Lower leg skin (tissue), 4 donors: ENCODE measurements at places on chromosomes 6 and 20.

DNA sequence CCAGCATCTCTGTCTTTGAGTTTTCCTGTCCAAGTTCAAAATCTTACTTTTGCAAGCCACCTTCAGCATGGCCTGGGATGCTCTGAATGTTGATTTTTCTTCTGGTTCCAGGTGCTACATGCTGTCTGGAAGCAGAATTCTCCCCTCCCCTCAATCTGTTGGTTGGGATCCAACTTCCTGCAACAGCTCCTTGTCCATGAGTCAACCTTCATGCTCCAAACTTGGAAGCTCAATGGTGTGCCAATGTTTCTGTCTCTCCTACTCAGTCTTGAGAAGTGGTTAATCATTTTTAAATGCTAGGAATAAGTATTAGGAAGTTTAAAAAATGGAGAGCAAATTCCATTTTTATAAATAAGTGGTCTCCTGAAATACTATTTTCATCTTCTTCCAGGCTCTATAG is 33.2 kb upstream of the PLEKHG1 start:
- DNase-seq = no peak

GRCh38 chr6:19032591-19033295 is 645.6 kb downstream of the RNF144B start:
- DNase-seq = no peak

DNA sequence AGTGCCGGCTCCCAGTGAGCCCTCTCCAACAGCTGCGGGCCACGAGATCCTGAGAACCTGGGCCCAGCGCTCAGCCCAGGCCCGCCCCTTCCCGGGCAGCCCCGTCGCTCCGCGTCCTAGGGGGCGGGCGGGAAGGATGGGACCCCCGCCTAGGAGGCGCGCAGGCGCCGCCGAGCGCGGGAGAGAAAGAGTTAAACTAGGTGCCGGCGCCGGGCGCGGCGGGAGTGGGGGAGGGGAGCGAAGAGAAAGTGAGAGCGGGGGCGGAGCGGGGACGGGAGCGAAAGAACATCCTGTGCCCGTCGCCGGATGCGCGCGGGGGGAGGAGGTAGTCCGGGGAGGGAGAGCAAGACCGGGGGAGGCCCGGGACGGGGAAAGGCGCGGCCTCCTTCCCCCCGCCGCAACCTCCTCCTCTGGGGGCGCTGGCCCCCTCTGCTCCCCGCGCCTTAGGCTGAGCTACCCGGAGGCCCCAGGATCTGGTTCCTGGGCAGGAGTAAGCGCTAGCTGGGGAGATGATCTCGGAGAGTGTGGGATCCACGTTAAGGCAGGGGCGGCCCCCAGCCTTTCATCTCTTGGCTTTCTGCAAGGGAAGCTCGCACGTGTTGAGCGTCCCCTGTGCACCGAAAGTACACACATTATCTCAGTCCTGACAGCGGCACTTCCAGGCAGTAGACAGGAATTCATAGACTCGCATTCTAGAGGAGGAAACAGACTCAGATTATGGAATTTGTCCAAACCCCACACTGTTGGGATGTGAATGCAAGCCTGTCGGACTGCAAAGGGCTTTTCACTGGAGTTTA is 4.9 kb upstream of the ARMC12 start:
- DNase-seq = peak; percentile 96

DNA sequence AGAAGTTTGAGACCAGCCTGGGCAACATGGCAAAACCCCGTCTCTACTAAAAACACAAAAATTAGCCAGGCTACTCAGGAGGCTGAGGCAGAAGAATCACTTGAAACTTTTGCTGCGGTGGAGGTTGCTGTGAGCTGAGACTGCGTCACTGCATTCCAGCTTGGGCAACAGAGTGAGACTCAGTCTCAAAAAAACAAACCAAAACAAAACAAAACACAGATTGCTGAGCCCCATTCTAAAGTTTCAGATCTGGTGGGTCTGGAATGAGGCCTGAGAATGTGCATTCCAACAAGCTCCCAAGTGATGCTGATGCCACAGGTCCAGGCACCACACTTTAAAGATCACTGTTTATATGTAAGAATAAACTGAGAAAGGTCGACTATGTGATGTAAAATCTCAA is 24.9 kb upstream of the TMEM14A start:
- no peak for DNase-seq

DNA sequence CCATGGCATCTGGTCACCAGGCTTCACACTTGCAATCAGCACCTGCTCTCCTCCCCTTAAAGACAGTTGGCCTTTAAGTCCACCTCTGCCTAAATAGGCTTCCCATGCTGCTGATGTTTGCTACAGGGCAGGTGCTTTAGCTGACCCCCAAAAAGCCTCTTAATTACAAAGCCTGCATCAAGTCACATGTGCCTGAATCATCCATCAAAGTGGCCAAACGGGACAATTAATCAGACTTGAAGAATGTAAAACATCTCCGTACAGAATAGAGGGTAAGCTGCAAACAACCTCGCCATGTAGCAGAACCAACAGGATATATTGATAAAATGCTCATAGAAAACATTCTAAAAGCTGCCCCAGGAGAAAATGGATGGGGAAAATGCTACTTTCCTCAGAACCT is 7.4 kb downstream of the LY86 start:
- DNase-seq = no peak

DNA sequence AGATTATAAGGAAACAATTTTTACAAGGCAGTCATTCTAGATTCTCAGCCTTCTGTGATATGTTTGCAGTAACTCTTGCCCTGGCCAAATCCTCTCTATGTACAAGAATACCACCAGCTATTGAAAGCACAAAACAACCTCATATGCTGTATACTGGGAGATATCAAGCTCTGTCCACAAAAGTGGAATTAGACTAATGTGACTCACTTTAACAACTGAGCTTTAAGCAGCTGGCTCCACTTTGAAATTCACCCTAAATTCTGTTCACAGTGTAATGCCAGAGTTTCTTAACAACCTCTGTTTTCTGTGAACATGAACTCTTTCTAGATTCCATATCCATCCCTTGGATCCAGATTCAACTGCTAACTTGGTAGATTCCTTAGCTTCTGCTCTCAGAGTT is 47.6 kb downstream of the CHD6 start:
- no peak for DNase-seq

- DNase-seq = no peak
Measured at GRCh38 chr6:105676857-105677256, 274.0 kb upstream of the PREP start.

DNA sequence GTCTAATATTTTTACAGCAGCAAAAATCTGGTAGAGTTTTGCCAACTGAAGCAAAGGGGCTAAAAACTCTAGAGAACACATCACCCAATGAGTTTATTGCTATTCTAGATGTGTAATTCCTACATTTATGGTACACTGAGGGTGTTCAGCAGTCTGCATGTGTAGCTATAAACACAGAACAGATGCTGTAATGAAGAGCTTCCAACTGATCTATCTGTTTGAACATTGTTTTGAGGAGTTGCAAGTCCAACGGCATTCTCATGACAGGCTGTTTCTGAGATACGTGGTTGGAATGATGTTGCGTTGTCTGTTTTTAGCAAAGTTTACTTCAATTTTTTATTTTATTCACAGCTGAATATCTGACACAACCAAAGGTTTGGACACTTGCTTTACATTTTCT is 141.2 kb upstream of the RAB32 start:
- DNase-seq = no peak

DNA sequence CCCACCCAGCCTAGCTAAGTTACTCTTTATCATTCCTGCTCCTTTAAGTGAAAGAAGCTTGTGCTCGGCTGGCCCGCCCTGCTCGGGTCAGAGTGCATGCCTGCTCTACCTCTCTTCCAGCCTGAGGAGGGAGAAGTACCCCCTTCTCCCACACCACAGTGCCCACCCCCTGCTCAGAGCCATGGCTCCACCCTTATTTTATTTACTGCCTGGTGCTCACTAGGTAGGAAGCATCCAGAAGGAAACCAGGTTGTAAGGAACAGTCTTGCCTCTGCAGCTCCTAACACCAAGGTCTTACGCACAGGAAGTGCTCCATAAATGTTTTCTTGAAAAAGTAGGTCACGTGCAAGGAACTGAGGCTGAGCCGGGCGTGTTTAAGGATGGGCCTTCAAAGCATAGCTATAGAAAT is 105.7 kb upstream of the SNX9 start:
- DNase-seq = peak; percentile 79

GRCh38 chr6:16493112-16493511 is 254.7 kb downstream of the GMPR start:
- no peak for DNase-seq

DNA sequence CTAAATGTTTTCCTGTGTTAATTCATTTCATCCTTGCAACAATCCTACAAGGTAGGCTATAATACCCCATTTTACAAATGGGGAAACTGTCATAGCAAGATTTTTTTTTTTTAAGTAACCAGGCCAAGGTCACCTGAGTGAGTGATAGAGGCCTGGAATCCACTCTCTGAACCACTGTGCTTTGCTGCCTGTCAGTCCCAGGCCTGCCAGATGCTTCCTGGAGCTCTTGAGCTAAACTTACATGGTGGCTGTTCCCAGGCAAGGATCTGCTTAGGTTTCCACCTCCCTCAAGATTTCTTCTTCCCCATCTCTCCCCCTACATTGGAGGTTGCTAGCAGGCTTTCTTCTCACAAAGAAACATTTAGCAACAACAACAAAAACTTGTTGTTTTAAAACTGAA is 32.7 kb upstream of the RNF8 start:
- no peak for DNase-seq

- DNase-seq = no peak
Measured at GRCh38 chr6:57085471-57085870, 4.5 kb upstream of the ZNF451 start.

DNA sequence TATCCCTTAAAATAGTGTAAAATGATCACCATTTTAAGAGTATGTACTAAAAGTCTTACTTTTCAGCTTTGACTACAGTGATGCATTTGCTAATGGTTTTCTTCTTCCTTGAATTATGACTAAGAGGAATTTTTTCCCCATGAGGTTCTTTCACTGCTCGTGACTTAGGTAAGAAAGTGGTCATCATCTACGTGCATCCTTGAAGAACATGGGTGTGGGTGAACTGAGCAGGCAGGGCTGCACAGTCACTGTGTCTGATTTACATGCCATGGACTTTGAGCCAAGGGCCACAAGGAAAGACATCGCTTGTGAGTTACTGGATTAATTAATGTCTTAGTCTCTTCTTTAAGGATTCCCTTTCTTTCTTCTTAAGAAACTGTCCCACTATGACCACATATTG is 33.3 kb downstream of the NQO2 start:
- DNase-seq = no peak

DNA sequence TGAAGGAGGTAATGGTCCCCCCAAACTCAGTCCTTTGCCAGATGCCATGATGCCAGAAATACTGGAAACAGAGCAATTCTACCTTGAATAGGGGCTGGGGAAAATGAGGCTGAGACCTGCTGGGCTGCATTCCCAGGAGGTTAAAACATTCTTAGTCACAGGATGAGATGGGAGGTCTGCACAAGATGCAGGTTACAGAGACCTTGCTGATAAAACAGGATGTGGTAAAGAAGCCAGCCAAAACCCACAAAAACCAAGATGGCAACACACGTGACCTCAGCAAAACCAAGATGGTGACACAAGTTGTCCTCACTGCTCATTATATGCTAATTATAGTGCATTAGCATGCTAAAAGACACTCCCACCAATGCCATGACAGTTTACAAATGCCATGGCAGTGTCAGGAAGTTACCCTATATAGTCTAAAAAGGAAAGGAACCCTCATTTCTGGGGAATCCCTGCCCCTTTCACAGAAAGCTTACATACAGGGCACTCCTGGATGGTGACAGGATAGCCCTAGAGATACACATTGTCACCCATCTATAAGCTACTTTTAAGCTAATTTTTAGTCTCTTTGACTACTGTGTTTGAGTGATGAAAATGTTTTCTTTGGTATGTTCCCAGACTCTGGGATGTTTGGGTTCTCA is 979.7 kb downstream of the TBC1D32 start:
- no peak for DNase-seq

DNA sequence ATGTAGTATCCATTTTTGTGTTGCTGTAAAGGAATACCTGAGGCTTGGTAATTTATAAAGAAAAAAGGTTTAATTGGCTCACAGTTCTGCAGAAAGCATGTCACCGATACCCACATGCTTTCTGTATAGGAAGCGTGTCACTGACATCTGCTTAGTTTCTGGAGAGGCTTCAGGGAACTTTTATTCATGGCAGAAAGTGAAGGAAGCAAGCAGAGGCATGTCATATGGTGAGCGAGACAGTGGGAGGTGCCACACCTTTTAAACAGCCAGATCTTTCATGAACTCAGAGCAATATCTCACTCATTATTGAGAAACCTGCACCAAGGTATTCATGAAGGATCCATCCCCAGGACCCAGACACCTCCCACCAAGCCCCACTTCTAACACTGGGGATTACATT is 3.5 kb downstream of the SUMO4 start:
- DNase-seq = no peak

- no peak for DNase-seq
Measured at GRCh38 chr20:1619861-1620444, at the start of gene SIRPB1. Gene SIRPB1 (minus strand): TSS chr20:1620009. CDS start chr20:1619944, 65 bp downstream.

DNA sequence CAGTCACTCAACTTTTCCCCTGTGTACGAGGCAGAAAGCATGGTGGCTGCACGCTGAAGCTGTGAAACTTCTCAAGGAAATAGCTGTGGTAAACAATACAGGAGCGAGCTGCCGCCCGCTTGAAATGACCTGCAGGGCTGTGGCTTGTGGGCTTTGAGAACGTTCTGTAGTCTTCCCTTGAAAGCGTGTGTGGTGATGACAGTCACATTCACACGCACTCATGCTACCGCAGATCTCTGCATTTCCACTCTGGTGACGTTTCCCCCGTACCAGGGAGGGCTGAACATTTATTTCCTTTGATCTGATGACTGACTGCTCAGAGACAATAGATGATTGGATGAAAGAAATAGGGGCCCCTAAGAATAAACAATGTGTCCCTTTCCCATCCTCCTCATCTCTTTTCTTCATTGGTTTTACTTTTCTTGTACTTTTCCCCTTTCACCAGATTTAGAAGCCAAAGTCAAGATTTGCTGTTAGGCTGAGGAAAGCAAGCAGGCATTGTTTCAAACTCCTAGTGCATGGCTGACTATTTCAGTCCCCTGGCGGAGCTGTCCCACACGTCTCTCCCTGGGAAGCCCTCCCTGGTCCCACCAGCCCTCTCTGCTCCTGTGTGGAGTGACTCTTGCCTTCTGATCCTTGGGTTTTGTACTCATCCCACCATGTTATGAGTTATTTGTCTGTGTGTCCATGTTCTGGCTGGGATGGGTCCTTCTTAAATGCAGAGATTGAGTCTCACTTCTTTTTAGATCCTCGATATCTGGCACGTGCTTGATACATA is 3.9 kb downstream of the SYTL3 start:
- DNase-seq = peak; percentile 58

- peak; percentile 18 for DNase-seq
Measured at GRCh38 chr20:21556398-21556797, 42.5 kb upstream of the NKX2-2 start.

DNA sequence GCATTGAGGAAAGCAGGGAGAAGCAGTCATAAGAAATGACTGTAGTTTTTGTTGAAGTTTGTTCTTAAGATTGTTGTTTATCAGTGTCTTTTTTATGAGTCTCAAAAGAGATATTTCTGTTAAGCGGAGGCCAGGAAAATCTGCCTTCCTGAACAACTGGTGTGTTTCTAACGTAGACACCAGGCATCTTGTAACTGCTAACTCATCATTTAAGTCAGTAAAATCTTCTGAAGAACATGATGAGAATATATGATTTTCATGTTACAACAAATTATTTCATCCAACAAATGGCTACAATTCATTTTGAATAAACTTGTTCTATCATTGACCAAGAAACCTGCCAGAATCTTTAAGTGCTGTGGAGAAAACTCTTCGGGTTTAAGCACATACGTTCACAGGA is 84.0 kb downstream of the RPS12 start:
- DNase-seq = no peak
